ENCODE measurements at places on chromosomes 1 and 21.
A peak's percentile ranks its signal among the peaks of the same experiment; 100 is the strongest.

GRCh38 chr1:80349218-80349617 lies 1342.7 kb upstream of the ADGRL4 start:
- H3K4me1 ChIP-seq = no peaks in the 10 kb centered on the region
- H3K36me3 ChIP-seq = no peaks in the 10 kb centered on the region
- peak; percentile 2 for DNase-seq
- no peak overlapping the region for H3K27ac ChIP-seq
- no peak overlapping the region for H3K4me3 ChIP-seq

- no peaks in the 10 kb centered on the region for H3K36me3 ChIP-seq
- peaks cover 5% of the 10 kb centered on the region for H3K4me1 ChIP-seq
- H3K4me3 ChIP-seq = no peak overlapping the region
- no peak for DNase-seq
- peaks cover 14% of the 10 kb centered on the region for H3K27me3 ChIP-seq
These were observed 7.3 kb downstream of the OR2C3 start for GRCh38 chr1:247528812-247529474.

DNA sequence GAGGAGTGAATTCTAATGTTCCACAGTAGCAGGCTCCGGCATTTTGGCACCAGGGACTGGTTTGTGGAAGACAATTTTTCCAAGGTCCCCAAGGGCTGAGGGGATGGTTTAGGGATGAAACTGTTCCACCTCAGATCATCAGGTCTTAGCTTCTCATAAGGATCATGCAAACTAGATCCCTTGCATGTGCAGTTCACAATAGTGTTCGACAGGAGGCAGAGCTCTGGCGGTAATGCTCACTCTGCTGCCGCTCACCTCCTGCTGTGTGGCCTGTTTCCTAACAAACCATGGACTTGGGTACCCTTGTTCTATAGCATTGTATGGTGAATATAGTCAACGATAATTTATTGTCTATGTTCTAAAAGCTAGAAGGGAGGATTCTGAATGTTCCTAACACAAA lies 16.6 kb downstream of the CRNN start:
- no peak overlapping the region for H3K27ac ChIP-seq
- DNase-seq = no peak
- H3K4me3 ChIP-seq = no peak overlapping the region
- H3K27me3 ChIP-seq = peaks cover 3% of the 10 kb centered on the region
- no peaks in the 10 kb centered on the region for H3K4me1 ChIP-seq

- no peaks in the 10 kb centered on the region for H3K4me1 ChIP-seq
- peaks cover 24% of the 10 kb centered on the region for H3K27me3 ChIP-seq
- no peak for DNase-seq
- H3K27ac ChIP-seq = no peak overlapping the region
- no peak overlapping the region for H3K4me3 ChIP-seq
These were observed 85.5 kb upstream of the VANGL1 start for GRCh38 chr1:115556236-115556635.

GRCh38 chr1:246837418-246838117 lies 94.2 kb downstream of the AHCTF1 start:
- peaks cover 24% of the 10 kb centered on the region for H3K36me3 ChIP-seq
- H3K27ac ChIP-seq = no peak overlapping the region
- DNase-seq = no peak
- H3K27me3 ChIP-seq = no peaks in the 10 kb centered on the region

GRCh38 chr21:30958741-30959140 lies 77.4 kb upstream of the KRTAP11-1 start:
- H3K36me3 ChIP-seq = peaks cover 5% of the 10 kb centered on the region
- H3K27ac ChIP-seq = no peak overlapping the region
- H3K27me3 ChIP-seq = no peaks in the 10 kb centered on the region

Data from nephron progenitor cell (in vitro differentiated cells).